ENCODE measurements at places on chromosomes 6 and 20.

DNA sequence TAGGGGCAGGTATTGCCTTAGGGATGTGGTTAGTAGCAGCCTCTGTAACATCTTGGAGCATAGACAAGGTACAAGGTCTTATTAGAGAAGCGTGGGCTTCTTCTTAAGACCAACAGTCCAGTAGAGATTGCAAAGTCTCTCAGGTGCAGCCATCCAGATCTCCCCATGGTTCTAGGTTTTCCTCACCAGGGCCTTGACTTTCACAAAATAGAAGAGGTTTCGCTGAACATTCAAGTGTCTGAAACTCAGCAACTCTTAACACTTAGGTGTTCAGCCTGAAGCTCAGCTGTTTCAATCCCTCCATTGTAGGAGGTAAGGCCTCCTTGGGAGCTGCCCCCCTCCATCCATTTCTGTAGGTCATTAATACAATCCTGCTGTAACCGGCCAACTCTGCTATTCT, 44.4 kb downstream of the GOPC start:
- no peak for DNase-seq

GRCh38 chr6:145736661-145737144, 1.4 kb upstream of the EPM2A start:
- DNase-seq: peak; percentile 71

GRCh38 chr6:4728926-4729325, 47.3 kb upstream of the CDYL start:
- DNase-seq: no peak

- no peak for DNase-seq
Observed at GRCh38 chr6:85568411-85568810, 25.2 kb downstream of the SNX14 start.

GRCh38 chr6:83536034-83536646, 23.8 kb downstream of the PRSS35 start:
- no peak for DNase-seq

DNA sequence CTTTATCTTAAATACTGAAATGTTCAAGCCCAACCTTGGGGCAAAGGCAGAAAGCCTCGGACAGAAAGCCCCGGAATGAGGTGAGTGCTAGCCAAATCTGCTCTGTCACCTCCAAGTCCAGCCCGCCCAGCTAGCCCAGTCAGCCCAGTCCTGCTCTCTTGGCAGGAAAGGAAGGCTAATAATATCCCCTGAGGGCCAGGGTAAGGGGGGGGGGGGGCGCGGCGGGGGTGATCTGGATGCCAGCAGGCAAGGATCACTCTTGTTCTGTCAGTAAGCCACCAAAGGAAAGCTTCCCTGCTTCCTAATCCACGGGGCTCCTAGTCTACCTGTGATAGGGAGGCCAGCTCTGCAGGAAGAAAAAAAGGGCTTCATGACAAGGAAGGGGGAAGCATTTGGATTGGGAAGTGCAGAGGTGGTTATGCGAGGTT, 1.1 kb downstream of the NDRG3 start:
- peak; percentile 60 for DNase-seq

GRCh38 chr20:51335329-51335841, 207.1 kb downstream of the NFATC2 start:
- DNase-seq: no peak

GRCh38 chr6:93104195-93104817, 315.1 kb downstream of the EPHA7 start:
- no peak for DNase-seq

GRCh38 chr6:73798592-73798991, 102.6 kb downstream of the CD109 start:
- no peak for DNase-seq

- DNase-seq: no peak
Observed at GRCh38 chr20:9389346-9389745, 125.0 kb upstream of the LAMP5 start.

DNA sequence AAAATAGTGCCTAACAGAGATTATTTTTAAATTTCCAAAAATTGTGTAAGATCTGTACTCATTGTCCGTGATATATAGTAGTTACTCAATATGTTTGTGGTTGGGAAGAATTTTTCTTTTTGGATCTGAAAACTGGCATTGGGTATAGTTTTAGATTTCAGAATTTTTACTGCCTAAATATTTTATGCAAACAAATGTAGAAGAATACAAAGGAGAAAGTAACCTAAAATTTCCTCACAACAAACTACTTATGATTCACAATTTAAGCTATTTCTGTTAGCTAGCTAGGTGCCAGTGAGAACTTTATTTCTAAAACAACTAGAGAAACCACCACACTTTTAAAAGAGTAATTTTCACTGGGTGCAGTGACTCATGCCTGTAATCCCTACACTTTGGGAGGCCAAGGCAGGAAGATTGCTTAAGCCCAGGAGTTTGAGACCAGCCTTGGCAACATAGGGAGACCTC, 38.8 kb downstream of the SESN1 start:
- no peak for DNase-seq

DNA sequence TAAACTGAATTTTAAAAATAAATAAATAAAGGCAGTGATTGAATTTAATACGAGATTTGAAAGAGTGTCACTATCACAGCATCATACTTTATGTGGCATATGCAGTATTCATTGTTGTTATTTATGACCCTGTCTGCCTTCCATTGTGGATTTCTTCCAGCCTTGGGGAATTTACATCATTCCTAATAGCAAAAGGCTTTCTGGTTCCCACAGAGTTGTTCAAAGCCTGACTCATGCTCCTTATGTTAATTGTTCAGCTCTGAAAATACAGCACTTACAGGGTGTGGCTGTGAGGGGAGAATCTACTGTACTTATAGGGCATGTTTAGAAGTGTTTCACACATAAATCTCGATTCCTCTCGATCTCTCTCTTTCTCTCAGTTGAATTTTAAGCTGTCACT, 54.4 kb downstream of the JAG1 start:
- DNase-seq: peak; percentile 43

DNA sequence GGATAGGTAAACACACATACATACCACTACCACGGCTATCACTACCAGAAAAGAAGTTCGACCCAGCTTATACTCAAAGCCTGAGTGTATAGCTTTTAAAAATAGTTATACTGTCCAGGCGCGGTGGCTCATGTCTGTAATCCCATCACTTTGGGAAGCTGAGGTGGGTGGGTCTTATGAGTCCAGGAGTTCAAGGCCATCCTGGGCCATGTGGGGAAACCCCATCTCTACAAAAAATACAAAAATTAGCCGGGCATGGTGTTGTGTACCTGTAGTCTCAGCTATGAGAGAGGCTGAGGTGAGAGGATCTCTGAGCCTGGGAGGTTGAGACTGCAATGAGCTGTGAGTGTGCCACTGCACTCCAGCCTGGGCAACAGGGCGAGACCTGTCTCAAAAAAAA, 32.9 kb downstream of the NKX2-4 start:
- no peak for DNase-seq

DNA sequence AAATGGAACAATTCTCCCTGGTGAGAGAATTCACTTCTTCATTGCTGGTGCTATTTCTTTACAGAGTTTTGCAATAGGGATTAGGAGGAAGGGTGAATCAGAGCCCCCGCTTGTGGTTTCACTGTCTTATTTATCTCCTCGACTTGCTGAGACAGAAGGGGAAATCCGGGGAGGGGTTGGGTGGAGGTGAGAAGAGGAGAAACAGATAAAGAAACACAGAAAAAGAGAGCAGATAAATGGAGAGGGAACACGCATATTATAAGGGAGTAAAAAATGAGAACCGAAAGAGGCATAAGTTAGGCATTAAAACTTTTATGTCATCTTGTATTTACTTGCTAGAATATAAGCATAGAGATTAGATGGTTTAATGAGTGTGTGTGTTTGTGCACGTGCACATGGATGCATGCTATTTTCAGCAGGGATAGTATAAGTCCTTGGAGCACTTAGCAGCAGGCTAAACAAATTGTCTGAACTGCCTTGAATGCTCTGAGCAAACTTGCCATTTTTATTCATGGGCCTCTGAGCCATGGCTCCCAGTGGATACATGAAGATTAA, 105.0 kb downstream of the OLIG3 start:
- peak; percentile 22 for DNase-seq
